ENCODE measurements at places on chromosomes 13 and 19.

GRCh38 chr13:65844266-65844841, 1385.8 kb downstream of the PCDH9 start:
- no peak for DNase-seq

- no peak for DNase-seq
Observed at GRCh38 chr19:2758601-2759313, 18.9 kb upstream of the SLC39A3 start.

DNA sequence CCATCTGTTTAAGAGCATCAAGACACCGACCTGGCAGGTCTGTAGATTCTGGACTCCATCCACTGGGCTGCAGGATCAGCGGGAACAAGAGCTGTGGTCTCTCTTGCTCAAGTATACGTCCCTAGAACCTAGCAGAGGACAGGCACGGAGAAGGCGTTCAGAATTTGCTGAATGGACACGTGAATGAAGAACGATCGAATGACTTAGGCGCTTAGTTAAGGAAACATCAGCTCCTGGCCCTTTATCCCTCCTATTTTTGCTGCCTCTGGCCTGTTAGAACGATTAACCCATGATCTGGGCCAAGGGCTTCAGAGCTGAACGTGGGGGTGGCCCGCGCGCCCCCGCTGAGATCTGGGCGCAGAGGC, 953 bp downstream of the DZIP1 start:
- no peak for DNase-seq

DNA sequence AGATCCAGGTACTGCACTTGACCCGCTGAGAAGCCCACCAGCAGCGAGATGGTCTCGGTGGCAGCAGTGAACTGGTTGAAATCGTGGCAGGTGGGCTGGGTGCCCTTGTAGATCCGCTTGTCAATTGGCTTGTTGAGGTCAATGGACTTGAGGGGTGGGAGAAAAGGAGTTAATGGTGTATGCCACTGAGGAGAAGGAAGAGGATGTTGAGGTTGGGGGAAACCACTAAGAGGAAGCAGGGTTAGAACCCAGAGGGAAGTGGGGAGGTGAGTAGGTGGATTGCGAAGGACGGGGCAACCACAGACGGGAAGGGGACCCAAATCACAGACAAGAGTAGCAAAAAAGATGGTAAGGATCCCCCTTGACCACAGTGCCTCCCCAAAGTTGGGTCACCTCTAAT, 1.7 kb downstream of the DMWD start:
- DNase-seq = no peak

GRCh38 chr13:112907871-112908331, 61.1 kb upstream of the MCF2L start:
- no peak for DNase-seq

DNA sequence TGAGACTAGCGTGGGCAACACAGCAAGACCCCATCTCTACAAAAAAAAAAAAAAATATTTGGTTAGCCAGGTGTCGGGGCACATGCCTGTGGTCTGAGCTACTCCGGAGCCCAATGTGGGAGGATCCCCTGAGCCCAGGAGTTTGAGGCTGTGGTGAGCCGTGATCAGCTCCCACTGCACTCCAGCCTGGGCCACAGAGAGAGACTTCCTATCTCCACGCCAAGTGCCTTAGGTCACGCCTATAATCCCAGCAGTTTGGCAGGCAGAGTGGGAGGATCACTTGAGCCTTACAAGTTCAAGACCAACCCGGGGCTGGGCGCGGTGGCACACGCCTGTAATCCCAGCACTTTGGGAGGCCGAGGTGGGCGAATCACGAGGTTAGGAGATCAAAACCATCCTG, 8.7 kb upstream of the ADAT3 start:
- no peak for DNase-seq

GRCh38 chr19:32649751-32650150, 25.2 kb downstream of the ANKRD27 start:
- no peak for DNase-seq

Measured in nucleus accumbens (tissue), 56 donors.